ENCODE measurements at places on chromosomes 16 and 17. TPM values are rescaled to one million over a fixed set of nuclear protein-coding genes. Genes with fewer than 3 reads are reported as not detected.

The EVI2B gene
- total RNA-seq, result 89.6 TPM

GRCh38 chr16:23029733-23030420, 119.4 kb downstream of the USP31 start:
- no peak for DNase-seq

GRCh38 chr17:29124925-29125273, 55.3 kb downstream of the MYO18A start:
- no peak for DNase-seq

- no peak for DNase-seq
Observed at GRCh38 chr16:65181071-65181561, 59.3 kb upstream of the CDH11 start.

The ASGR1 gene
- 1.4 TPM for total RNA-seq

DNA sequence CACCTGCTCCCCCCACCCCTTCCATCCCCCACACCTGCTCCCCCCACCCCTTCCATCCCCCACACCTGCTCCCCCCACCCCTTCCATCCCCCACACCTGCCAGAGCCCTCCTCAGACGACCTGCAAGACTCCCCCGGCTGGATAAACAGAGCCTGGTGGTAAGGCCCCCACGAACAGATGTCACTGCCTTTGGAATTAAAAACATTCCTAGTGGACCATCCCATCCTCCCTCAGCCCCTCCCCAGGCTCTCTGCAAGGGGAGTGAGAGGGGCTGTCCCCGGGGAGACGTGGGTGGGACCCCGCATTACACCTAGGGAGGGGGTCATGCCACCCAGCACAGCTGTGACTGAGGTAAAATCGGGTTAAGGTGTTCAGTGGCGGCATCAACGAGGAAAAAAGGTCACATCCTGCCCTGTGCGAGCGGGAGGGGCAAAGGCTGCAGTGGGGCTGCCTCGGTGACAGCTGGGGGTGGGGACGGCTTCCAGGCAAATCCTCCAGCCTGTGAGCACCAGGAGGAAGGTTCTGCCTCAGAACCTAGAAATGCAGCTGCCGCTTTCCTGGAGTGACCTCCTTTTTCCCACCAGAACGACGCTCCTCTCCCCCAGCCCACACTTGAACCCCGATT, 38.7 kb downstream of the TIMM22 start:
- DNase-seq, result no peak

The TIMM22 gene
- total RNA-seq, result 7.8 TPM

The KIF18B gene
- 1.3 TPM for total RNA-seq

- no peak for DNase-seq
Observed at GRCh38 chr17:17830269-17830567, 6.6 kb downstream of the SREBF1 start.

Data from natural killer cell (primary cell).